Putamen (tissue), 1 donor: ENCODE measurements at places on chromosomes 13 and 19.
A peak's percentile ranks its signal among the peaks of the same experiment; 100 is the strongest.

GRCh38 chr13:90360785-90361184 is 986.7 kb upstream of the MIR17HG start:
- no peak for DNase-seq

DNA sequence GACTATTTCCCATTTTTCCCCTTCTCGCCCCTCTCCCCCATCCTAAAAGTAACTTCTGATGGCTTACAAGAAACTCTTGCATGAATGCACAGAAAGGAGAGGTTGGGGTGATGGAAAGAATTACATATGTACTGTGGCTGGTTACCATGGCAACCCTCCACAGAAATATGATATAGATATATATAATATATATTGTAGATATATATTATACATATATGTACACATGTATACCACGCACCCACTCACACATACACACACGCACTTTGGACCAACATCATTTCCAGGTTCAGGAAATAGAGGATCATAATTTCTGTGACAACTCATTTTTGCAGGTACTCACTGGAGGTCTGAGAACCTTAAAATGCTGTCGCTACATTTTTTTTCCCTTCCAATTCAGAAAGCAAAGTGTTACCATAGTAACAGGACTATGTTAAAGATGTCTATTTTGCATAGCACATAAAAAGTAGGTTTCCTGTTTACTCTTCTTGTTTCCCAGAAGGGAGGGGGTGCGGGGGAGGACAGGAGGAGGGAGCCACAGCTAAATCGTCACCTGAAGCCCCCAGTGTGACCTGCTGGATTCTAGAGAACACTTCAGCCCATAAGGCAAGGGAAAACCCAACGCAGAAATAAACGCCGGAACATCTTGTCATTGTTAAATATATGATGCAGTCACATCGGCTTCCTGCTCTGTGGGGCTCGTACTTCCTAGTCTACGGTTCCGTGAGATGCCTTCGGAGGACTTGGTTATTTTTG is 44.7 kb downstream of the EFNB2 start:
- DNase-seq: no peak

- DNase-seq: no peak
These were observed 2882.5 kb downstream of the PCDH9 start for GRCh38 chr13:64347664-64348063.

GRCh38 chr13:44848920-44849676 is 140.2 kb downstream of the NUFIP1 start:
- no peak for DNase-seq

DNA sequence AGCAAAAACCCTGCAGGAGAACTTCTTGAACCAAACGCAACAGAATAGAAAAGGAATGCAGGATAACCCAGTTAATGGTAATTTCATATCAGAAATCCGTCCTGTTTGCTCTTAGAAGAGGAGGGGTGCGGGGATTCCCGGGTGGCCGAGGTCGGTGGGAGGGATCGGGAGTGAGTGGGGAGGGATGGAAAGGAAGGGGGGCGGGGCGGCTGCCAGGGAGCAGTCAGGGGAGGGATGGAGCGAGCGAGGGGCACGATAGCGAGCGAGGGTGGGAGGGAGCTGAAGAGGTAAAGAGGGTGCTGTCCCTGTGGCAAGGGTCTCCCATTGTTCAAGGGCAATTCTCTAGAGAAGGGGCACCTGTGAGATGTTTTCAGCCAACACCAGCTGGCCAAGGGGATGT is 26.5 kb downstream of the CD177 start:
- no peak for DNase-seq

DNA sequence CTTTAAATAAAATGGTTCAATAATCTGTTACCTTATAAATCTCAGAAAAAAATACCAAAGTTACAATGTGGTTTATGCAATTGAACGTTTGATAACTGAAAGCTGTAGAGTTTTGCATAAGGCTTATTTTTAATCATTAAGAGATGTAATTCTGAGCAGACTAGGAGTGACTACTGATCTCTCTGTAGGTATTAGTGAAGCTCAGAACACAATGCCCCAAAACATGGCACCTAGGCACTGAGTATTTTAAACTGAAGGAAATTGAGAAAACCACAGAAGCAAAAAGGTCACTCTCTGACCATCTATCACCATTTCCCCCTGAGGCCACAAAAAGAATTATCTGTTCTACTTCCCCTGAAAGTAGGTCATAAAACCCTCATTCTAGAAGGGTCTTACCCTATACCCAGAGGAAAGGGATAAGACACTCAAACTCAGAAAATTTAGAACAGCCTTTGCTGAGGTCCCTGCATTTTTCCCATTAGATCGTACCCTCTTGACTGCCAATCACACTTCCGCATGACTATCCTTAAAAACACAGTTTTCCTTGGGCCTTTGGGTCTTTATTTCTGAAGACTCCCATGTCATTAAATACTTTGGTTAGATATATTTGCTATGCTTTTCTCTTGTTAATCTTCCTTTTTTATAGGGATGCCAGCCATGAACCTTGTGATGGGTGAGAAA is 158.1 kb downstream of the PCDH9 start:
- DNase-seq: no peak

DNA sequence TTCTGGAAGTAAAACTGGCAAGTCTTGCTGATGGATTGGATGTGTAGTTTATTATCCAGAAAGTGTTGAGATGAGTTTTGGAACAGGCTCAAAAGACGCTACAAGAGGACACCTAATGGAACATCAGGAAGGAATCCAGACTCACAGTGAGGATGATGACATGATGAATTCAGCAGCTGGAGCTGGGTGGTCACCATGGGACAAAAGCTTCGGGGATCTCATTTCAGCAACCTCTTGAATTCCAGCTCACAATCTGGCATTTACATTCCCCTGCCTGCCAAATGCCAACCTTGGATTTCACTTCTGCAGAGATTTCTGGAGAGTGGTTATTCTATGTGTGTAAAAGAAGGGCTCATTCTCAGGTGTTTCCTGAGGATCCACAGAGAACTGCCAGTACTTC is 288.0 kb upstream of the TMTC4 start:
- no peak for DNase-seq

DNA sequence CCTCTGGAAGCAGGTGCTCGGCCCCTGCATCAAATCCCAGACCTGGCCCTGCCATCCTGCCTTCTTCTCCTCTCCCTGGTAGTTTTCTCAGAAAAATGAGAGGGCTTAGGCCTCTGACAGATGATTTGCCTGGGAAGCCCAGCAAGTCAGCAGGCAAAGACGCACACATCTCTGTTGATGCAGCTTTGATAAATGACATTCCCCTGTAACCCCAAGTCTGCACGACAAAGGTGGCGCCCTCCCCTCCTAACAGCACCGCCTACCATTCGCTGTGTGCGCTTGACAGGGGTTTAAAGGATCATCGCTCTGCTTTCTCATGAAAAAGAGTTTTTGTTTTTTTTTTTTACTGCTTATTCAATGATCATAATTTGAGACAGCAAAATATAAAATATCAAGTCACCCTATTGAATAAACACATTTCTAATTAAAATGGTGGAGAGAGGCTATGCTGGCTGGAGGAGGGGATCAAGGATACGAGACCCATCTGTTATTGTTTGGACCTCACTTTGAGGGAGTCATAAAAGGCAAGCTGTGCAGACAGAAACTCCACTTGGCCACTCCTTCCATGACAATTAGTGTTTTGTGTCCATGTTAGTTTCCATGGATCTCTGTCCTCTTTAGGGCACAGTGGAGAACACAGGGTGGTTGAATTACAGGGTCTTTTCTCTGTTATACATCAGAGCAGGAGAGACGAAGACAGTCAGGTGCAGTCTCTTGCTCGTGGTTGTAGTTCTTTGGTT is 126.1 kb downstream of the FGF9 start:
- no peak for DNase-seq

DNA sequence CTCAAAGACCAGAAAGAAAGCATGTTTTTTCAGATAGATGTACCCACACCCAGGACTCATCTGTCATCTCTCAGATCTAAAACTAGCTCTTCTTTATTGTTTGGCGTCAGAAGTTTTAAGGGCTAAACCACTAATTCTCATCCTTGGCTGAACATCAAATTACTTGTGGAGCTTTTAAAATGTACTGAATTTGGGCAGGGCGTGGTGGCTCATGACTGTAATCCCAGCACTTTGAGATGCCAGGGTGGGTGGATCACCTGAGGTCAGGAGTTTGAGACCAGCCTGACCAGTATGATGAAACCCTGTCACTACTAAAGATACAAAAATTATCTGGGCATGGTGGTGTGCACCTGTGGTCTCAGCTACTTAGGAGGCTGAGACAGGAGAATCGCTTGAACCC is 47.4 kb downstream of the RCBTB2 start:
- no peak for DNase-seq

DNA sequence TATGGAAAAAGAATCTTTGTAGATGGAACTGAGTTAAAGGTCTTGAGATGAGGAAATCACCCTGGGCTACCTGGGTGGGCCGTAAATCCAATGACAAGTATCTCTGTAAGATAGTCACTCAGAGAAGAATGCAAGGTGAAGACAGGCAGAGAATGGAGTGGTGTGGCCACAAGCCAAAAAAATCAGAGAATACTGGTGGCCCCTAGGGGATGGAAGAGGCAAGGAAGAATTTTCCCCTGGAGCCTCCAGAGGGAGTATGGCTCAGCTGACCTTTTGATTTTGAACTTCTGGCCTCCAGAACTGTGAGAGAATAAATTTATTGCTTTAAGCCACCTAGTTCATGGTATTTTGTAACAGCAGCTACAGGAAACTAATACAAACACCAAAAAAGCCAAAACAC is 32.7 kb upstream of the CSNK1A1L start:
- no peak for DNase-seq

- DNase-seq: no peak
These were observed 192.7 kb upstream of the MIR17HG start for GRCh38 chr13:91154558-91155353.

GRCh38 chr19:18274781-18275356 is 617 bp upstream of the IQCN start:
- peak; percentile 71 for DNase-seq

DNA sequence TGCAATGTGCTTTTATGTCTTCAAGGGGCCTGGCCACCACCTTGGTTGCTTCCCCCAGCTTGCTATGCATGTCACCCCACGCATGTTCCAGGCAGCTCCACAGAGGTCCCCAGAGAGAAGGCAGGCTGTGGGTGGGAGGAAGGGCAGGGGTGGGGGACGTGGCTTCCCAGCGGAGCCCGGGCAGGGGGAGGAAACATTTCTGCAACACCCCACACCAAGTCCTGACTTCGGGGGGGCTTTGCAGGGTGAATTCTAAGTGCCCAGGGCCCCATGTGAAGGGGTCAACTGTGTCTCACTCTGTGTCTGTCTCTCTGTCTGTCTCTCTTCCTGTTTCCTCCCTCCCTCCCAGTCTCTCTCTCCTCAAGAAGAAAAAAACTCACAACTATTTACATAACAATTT is 39.6 kb downstream of the LTBP4 start:
- DNase-seq: peak; percentile 58

DNA sequence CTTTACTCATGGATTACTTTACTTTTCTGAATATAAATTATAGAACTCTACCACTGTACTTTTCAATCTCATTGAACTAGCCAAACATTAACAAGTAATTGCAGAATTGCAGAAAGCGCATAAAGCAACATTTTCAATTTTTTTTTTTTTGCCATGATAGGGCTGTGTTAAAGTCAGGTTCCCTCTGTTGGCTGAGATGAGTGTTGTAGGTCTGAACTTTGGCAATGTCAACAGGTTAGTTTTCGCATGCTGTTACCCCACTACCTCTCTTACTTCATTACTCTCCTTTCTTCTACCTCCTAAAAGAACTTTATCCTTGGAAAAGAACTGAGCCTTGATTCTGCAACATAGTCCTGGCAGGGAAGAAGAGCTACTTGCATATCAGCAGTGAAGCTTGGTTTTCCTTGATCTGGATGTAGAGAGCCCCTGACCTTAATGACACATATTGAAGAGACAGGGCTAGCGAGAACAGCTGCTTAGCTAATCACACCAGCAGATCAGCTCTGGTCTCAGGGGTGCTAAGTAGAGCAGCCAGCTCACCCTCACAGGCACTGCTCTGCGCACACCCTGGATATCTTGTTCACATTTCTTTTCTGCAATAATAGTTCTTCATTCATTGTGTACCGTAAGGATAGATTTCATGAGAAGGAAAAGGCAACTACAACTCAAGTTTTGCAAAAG is 119.5 kb downstream of the FLT1 start:
- no peak for DNase-seq

DNA sequence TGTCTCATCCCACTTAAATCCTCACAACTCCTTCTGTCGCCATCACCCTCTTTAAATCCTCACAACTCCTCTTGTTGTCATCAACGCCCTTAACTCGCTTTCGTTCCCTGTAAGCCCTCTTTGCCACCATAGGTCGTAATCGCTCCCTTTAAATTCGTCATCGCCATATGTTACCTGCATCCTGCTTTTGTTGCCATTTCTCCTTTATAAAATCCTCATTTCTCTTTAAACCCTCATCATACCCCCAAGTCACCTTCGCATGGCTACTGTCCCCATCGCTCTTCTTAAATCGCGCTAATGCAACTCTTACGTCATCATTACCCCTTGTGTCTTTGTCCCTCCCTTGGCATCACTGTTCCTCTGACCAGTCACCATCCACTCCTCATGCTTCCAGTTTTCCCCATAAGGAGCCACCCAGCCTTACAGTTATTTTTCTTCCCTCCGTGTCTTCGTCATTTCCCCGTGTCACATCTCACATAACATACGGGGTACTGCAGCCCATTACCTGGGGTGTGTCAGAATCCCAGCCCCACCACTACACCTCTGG is 539 bp downstream of the PLD3 start:
- no peak for DNase-seq

GRCh38 chr19:17942181-17942580 is 9.4 kb downstream of the CCDC124 start:
- DNase-seq: no peak

DNA sequence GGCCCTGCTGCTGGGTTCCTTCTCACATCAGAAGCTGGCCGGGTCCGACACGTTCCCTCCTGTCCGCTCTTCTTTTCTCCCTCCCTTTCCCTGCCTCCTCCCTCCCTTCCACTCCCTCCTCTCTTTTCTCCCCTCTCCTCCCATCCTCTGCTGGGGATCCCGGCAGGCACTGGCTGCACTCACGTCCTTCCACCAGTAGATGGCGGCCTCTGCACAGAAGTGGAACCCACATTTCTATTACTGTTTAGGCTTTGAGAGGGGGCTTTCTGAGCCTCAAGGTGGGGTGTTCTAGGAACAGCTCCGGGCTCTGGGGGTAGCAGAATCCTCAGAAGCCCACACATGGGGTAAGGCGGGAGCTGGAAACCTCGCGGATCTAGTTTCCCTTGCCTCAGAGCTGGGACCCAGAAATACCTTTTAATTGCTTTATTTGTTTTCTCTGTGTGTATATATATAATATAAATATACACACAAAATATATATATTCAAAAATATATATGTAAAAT is 294.2 kb downstream of the ZNF536 start:
- DNase-seq: no peak
